Sigmoid colon (tissue), 7 donors: ENCODE measurements at places on chromosomes 11 and 22. TPM values are rescaled to one million over a fixed set of nuclear protein-coding genes. Genes with fewer than 3 reads are reported as not detected.

Gene CYP2D6
- total RNA-seq: 0.36 TPM

GRCh38 chr11:61495801-61496601, 12.5 kb upstream of the LRRC10B start:
- no peaks in the 10 kb centered on the region for H3K27me3 ChIP-seq
- H3K36me3 ChIP-seq: no peaks in the 10 kb centered on the region

GRCh38 chr11:118051611-118052461, 25.0 kb upstream of the TMPRSS4 start:
- H3K4me3 ChIP-seq: no peak overlapping the region
- no peak for DNase-seq
- no peak overlapping the region for H3K27ac ChIP-seq
- no peaks in the 10 kb centered on the region for H3K36me3 ChIP-seq
- no peaks in the 10 kb centered on the region for H3K27me3 ChIP-seq
- H3K4me1 ChIP-seq: no peaks in the 10 kb centered on the region

- H3K4me1 ChIP-seq: peaks cover 45% of the 10 kb centered on the region
- H3K27me3 ChIP-seq: no peaks in the 10 kb centered on the region
- H3K36me3 ChIP-seq: peaks cover 59% of the 10 kb centered on the region
- no peak for DNase-seq
- peak overlapping the region; percentile 82 for H3K27ac ChIP-seq
Observed at GRCh38 chr22:41526226-41526829, 17.9 kb downstream of the POLR3H start.

- H3K27me3 ChIP-seq: no peaks in the 10 kb centered on the region
- H3K4me1 ChIP-seq: peaks cover 5% of the 10 kb centered on the region
- H3K27ac ChIP-seq: no peak overlapping the region
- no peak for DNase-seq
- no peak overlapping the region for H3K4me3 ChIP-seq
Observed at GRCh38 chr11:79249295-79249993, 191.4 kb downstream of the TENM4 start.

Gene HBD
- not detected for total RNA-seq

Gene OMP
- total RNA-seq: 1.4 TPM

DNA sequence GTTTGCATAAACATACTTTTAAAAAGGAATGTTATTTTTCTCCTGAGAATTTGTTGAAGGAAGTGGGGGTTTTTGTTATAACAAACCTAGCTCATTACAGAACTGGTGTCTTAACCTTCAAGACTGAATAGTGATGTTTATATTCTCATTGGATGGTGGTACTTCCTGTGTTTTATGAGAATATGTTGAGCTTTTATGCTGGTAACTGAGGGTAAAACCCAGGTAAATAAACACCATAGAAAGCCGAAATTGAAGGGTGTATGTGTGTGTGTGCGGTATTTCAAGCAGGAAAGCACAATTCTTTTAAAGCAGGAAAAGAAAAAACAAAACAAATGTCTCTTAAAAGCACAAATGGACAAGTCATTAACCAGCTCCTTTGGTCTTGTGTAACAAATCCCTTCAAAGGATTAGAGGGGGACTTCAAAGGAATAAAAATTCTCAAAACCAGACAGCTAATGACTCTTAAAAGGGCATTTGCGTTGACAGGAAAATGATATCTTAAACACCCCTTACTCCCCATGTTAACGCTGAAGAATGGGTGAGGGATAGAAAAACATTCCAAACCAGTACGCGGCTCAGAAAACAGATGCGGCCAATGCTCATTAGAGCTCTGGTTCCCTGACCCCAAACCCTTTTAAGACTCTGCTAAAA, 23.8 kb downstream of the LMO2 start:
- peaks cover 22% of the 10 kb centered on the region for H3K4me1 ChIP-seq
- peak overlapping the region; percentile 79 for H3K27ac ChIP-seq
- H3K27me3 ChIP-seq: peaks cover 10% of the 10 kb centered on the region
- H3K36me3 ChIP-seq: no peaks in the 10 kb centered on the region
- no peak for DNase-seq
- H3K4me3 ChIP-seq: no peak overlapping the region

DNA sequence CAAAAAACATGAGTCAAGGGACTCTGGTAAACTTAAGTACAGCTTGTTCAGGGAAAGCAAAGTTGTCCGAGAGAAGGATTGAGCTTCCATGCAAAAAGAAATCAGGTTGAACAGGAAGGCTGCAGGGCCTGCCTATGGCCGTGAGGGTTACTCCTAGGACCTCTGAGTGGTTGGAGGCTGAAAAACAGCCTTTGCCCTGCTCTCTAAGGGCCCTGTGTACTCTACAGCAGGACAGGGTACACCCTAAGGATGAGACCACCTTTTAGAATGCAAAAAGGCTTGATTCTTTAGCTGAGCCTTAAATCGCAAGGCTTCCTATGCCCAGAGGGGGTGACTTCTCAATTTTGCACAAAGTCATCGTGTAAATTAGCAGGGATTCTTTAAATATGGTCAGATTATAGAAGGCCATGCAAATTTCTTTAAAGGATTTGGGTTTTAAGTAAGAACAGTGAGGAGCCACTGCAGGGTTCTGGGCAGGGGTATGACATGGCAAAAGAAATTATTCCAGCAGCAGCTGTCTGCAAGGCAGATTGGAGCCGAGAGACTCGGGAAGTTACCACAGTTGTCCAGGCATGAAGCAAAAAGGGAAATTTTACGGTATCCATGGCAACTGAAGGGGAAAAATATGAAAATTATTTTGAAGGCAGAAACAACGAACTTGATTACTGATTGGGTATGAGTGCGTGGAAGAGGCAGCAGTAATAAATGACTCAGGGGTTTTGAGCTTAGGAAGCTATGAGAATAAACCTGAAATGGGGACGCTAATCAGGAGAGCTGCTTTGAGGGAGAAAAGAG, 91.8 kb downstream of the FAM76B start:
- H3K36me3 ChIP-seq: no peaks in the 10 kb centered on the region
- H3K4me3 ChIP-seq: no peak overlapping the region
- no peak overlapping the region for H3K27ac ChIP-seq
- H3K4me1 ChIP-seq: peaks cover 10% of the 10 kb centered on the region
- DNase-seq: no peak

DNA sequence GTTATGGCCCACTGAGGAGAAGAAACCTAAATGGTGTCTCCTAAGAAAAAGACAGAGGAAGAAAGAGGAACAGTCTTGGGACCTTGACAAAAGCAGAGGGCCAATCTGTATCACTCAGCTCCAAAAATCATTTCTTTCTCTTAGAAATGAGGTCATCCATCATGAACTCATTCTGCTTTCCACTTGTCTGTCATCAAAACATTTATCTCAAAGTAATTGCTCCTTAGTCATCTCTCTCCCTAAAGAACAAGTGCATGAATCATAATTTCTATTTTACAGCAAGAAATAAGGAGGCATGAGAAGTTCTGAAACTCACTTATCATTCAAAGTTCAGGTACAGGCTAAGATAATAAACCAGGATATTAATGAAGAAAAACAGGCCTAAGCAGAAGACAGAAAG, 375.6 kb downstream of the KCNA4 start:
- H3K27me3 ChIP-seq: no peaks in the 10 kb centered on the region
- no peaks in the 10 kb centered on the region for H3K4me1 ChIP-seq
- no peak overlapping the region for H3K27ac ChIP-seq

DNA sequence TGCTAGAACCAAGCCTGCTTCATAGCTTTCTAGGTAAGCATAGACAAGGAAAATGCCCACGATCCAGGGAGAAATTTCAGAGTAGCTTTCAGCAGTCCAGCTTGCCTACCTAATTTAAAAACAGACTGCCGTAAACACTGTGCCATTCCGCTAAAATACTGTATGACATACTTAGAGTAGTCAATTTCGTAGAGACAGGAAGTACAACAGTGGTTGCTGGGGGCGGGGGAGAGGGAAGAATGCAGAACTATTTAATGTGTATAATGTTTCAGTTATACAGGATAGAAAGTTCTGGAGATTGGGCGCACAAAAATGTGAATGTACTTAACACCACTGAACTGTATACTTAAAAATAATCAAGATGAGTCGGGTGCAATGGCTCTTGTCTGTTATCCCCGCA, 56.7 kb downstream of the C11orf58 start:
- peaks cover 12% of the 10 kb centered on the region for H3K4me1 ChIP-seq
- H3K27ac ChIP-seq: peak overlapping the region; percentile 38
- H3K27me3 ChIP-seq: no peaks in the 10 kb centered on the region
- no peaks in the 10 kb centered on the region for H3K36me3 ChIP-seq
- H3K4me3 ChIP-seq: no peak overlapping the region
- no peak for DNase-seq

DNA sequence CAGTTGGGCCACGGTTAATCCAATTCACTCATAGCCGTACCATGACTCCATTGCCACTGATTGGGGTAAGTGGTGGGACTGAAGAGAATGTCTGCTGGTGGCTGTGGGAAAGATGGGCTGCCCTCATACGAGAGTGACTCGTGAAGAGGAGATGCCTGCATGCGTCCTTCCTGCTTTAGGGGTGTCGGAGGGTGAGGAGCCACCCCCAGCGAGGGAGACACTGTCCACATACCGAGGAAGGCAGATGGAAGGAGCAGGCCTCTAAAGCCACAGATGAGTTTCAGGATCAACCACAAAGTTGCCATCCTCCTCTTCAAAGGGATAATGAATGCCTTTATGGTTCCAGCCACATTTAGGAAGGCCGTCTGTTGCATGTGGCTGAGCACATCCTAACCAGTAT, 83.2 kb downstream of the GRIK4 start:
- no peak overlapping the region for H3K27ac ChIP-seq
- no peak overlapping the region for H3K4me3 ChIP-seq
- no peaks in the 10 kb centered on the region for H3K36me3 ChIP-seq
- H3K4me1 ChIP-seq: no peaks in the 10 kb centered on the region
- no peak for DNase-seq

Gene CENPM
- not detected for total RNA-seq

Gene SERPING1
- 249 TPM for total RNA-seq

DNA sequence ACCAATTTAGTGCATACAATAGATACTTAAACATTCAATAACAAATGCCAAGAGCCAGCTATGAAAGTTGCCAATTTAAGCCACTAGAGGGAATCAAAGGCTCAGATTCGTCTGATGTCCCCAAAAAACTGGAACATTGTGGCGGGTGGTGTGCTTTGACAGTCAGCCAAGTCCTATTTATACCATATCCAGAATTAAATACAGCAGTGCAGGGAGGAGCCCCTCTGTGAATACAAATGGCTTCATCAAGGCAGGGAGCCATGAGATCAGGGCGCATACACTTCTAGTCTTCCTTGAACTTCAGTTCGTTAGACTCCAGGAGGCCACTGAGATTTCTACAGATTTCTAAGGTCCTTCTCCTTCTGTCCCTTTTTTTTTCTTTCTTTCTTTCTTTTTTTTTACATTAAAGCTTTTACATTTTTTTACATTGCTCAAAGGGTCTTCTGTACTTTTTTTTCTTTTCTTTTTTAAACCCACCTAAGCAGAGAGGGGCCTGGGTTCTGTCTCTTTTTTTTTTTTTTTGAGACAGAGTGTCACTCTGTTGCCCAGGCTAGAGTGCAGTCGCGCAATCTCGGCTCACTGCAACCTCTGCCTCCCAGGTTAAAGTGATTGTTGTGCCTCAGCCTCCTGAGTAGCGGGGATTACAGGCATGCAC, 41.5 kb upstream of the HSPA8 start:
- no peaks in the 10 kb centered on the region for H3K27me3 ChIP-seq
- H3K36me3 ChIP-seq: no peaks in the 10 kb centered on the region
- no peak overlapping the region for H3K4me3 ChIP-seq
- DNase-seq: peak; percentile 83
- peaks cover 76% of the 10 kb centered on the region for H3K4me1 ChIP-seq

DNA sequence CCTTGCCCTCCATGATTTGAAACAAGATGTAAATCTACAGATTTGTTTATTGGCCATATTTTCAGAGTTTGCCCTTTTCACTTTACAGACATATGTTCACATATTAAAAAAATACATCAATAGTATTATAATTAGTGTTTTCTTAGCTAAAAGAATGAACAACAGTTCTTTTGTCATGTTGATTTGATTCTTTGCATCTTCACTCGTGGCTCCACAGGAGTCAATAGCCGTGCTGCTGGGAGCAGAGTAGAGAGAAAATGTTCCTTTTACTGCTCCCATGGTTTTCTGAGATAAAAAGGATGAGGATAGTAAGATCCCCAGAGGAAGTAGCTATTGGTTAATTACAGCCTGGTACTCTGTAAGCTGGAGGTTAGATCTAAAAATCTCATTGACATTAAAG, 151.2 kb downstream of the PGR start:
- peaks cover 22% of the 10 kb centered on the region for H3K36me3 ChIP-seq
- H3K27me3 ChIP-seq: no peaks in the 10 kb centered on the region
- H3K4me3 ChIP-seq: no peak overlapping the region
- no peaks in the 10 kb centered on the region for H3K4me1 ChIP-seq
- DNase-seq: no peak
- no peak overlapping the region for H3K27ac ChIP-seq

Gene BRSK2
- total RNA-seq: 2.8 TPM

Gene ACRV1
- not detected for total RNA-seq

- peak; percentile 28 for DNase-seq
- H3K4me3 ChIP-seq: no peak overlapping the region
- no peak overlapping the region for H3K27ac ChIP-seq
- peaks cover 17% of the 10 kb centered on the region for H3K4me1 ChIP-seq
- no peaks in the 10 kb centered on the region for H3K27me3 ChIP-seq
Observed at GRCh38 chr11:120182372-120182771, 28.5 kb upstream of the OAF start.

DNA sequence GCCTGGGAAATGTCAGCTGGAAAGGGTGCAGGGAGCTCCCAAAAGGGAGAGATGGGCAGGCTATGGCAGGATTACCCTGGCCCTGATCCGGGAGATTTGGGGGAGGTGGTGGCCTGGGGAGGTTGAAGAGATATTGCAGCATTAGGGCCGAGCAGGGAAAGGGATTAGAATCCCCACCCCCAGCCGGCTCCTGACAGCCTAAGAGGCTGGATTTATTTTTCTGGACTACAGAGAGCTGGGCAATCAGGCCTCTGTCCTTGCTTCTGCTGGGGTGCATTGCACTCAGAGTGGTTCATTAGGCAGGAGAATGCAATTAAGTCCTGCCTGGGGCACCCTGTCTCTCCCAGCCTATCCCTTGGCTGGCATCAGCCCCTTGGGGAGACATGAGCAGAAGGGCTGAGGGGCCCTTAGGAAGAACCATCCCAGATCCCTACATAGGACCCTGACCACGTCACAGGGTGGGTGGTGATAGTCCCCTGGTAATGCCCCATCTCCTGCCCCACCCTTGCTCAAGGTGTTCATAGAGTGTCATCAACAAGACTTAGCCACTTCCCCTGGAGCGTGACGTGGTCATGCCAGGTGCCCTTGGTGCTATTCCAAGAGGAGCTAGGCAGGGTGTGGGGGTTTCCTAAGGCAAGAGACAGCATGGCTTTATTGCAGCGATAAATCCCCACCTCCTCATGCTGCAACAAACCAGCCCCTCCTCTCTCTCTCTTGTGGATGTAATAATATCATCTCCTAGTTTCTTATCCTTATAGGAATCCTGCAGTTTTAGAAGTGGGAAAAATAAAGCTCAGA, 38.4 kb upstream of the KLHL35 start:
- H3K4me3 ChIP-seq: no peak overlapping the region
- no peak overlapping the region for H3K27ac ChIP-seq
- H3K4me1 ChIP-seq: peaks cover 13% of the 10 kb centered on the region
- H3K27me3 ChIP-seq: no peaks in the 10 kb centered on the region

GRCh38 chr11:44524751-44525201, 40.7 kb upstream of the CD82 start:
- H3K27ac ChIP-seq: no peak overlapping the region
- no peak for DNase-seq
- no peaks in the 10 kb centered on the region for H3K27me3 ChIP-seq
- no peaks in the 10 kb centered on the region for H3K4me1 ChIP-seq
- H3K36me3 ChIP-seq: no peaks in the 10 kb centered on the region

Gene FREY1
- total RNA-seq: not detected

- no peaks in the 10 kb centered on the region for H3K27me3 ChIP-seq
- H3K4me3 ChIP-seq: no peak overlapping the region
- no peaks in the 10 kb centered on the region for H3K4me1 ChIP-seq
- DNase-seq: no peak
- no peak overlapping the region for H3K27ac ChIP-seq
Observed at GRCh38 chr22:30167296-30167695, 79.3 kb downstream of the LIF start.

Gene OR8A1
- not detected for total RNA-seq
